ENCODE measurements at places on chromosomes 16 and 17.
A peak's percentile ranks its signal among the peaks of the same experiment; 100 is the strongest.

DNA sequence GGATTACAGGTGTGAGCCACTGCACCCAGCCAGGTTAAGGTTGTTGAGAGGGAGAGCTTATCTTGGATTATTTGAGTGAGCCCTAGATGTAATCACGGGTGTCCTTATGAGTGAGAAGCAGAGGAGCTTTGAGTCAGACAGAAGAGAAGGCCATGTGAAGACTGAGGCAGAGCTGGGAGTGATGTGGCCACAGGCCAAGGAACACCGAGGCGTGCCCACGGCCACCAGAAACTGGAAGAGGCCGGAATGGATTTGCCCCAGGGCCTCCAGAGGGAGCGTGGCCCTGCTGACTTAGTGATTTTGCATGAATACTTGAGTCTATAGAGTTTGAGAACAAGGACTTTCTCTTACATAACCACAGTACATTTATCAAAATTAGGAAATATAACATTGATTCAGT, 137.7 kb downstream of the RPTOR start:
- DNase-seq, result no peak

- DNase-seq, result no peak
Observed at GRCh38 chr16:51383909-51384308, 232.8 kb upstream of the SALL1 start.

- no peak for DNase-seq
Observed at GRCh38 chr17:83201206-83202001, 122.0 kb downstream of the METRNL start.

- DNase-seq, result no peak
Observed at GRCh38 chr16:1096169-1097082, at the start of gene C1QTNF8. C1QTNF8 (minus strand) TSS chr16:1096244; CDS start chr16:1094922, 1,322 bp downstream.

DNA sequence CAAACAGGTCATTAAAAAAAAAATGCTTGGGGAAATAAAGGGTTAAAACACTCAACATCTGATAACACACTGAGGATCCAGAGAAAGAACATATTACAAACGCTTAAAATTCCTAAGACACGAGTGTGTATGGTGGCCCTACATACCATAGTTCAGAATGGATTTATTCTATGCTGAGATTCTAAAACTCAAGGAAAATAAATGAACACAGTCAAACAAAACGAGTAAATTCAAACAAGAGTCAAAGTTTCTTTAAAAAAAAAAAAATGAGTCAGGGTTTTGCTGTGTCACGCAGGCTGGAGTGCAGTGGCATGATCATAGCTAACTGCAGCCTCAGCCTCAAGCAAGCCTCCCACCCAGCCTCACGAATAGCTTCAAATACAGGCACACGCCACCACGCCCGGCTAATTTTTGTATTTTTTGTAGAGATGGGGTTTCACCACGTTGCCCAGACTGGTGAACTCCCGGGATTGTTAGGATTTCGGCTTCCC, 17.4 kb downstream of the CRK start:
- no peak for DNase-seq

DNA sequence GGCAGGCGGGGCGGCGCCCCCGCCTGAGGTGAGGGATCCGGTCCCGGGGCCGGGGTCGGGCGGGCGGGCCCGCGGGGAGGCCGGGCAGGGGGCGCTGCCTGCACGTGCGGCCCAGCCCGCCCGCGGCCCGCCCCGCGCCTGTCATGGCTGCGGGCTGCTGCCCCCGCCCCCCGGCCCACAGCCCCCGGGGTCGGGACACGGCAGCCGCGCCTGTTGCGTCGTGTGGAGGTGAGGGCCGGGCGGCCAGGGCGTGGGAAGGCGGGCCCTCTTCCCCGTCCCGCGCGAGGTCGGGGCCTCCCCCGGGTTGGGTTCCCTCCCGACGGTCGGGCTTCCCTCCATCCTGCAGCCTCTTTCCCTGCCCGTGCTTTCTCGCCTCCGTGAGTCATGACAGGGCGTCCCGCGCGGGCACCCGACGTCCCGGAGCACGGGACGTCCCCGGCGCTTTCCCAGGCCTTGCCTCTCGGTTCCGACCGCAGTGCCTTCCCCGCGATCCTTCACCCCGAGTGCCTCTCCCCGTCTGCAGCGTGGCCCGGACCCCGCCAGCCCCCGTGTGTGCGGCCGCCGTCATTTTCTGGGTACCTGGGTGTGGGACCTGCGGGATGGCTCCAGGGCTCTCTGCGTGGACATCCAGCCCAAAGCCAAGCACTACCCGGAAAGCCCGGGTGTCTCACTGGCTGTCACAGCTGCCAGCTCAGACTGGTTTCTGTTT, 76.7 kb downstream of the CHD9 start:
- peak; percentile 66 for DNase-seq

DNA sequence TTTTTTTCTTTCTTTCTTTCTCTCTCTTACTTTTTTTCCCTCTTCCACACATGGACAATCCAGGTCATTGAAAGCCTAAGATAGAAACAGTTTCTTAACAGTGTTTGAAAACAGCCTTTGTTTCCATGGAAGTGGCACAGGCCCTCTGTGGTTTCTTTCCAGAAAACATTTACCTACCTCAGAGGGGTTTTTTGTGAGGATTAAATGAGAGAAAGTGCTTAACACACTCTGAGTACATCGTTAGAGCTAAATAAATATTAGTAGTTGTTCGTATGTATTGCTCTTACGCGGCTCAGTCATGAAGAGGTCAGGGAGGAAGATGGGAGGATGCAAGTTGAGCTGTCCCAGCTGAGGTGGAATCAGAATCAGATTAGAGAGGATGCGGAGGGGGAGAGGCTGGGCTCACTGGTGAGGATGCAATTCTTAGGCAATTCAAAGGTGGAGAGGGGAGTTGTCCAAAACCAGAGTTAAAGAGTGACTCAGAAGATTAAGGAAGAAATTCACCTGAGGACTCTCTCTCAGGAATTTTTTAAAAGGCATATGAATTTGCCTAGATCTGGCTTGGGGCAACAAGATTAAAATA, 345.4 kb downstream of the PMP22 start:
- no peak for DNase-seq

DNA sequence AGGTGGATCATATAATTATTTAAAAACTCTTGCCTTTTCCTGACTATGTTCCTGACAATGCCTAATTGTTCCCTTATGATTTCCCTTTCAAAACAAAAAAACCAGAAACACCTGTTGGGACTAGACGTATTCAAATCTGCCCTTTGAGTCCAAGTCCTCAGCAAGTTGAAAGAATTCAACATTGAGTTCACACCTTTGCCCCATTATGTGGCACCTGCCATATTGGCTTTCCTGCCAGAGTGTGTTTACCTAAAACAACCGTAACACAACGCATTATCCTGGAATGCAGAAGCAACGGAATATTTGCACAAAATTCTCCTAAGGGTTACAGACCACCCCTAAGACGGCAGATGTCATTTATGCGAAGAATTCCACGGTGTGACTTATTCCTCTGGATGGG, 105.9 kb downstream of the ZFHX3 start:
- no peak for DNase-seq

DNA sequence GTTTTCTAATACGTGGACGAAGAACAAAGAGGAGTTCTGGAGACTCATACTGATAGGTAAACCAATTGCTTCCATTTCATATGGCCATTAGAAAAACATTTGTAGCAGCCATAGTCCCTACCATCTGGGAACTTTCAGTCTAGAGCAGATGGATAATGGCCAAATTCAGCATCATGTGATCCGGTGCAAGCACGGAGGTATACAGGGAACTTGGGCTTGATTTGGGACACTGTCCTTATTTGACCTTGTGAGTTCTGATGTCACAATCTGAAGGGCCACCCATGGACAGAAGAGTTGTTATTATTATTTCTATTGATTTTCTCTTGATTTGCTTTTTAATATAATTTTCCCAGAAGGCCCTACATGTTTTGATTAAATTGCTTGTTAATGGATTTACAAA, 154.6 kb upstream of the ZNF267 start:
- no peak for DNase-seq

DNA sequence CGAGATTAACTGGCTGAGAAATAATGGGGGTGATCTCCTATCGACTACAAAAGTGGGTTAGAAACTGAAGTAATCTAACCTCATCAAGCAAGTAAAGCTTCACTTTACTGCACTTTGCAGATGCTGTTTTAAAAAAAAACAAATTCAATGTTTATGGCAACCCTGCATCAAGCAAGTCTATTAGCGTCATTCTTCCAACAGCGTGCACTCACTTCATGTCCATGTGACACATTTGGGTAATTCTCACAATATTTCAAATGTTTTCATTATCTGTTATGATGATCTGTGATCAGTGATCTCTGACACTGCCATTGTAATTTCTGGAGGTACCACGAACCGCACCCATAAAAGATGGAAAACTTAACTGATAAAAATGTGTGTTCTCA, 70.8 kb downstream of the KANSL1 start:
- no peak for DNase-seq

DNA sequence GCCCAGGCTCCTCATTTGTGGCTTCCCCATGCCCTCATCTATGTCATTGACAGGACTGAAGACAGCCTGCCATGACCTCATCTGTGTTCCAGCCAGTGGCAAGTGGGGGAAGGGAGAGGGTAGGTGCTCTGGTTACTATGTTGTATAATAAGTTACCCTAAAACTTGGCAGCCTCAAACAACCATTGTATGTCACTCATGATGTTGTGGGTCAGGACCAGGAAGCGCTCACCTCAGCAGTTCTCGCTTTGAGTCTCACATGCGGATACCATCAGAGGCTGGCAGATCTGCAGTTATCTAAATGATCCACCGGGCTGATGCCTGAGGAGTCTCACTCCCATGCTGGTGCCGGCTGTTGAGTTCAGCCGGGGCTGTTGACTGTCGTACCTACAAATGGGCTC, 89.0 kb upstream of the TMEM97 start:
- no peak for DNase-seq

DNA sequence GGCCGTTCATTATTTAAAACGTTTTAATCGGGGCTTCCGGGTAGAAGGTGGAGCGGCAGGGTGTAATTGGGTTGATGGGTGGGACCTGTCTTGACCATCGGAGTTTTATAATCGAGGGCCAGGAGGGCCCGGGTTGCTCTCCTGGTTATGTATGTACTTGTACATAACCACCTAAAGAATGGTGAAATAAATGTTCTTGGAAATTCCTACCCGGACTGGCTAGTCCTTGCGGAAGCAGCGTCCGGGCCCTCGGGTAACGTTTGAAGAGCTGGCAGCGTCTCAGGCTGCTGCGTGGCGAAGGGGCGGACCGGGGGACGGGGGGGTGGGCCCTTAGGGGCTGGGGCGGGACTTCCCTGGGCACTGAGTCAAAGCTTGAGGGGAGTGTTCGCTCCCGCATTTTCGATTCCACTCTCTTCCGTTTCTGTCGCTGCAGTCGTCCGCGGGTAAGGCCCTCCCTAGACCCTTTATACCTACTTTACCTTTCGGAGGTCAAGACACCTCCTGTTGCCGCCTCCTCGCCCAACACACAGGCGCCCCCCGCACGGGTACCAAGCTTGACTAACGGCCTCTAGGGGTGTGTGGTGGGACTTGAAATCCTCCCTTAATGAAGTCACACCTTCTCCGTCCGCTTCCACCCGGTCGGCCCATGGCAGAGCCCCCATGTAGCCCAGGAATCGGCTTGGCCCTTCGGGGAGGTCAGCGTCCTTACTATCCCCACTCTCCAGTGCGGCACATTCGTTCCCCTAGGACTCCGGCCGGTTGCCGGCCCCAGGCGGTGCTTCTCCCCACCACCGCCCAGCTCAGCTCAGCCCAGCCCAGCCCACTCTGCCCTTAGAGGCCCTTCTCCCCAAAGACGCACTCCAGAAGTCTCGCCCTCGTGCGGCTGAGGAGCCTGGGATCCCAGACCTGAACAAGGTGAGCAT, at the start of gene TMEM106A:
Gene TMEM106A (plus strand): TSS at position 396 of the 923 bp plus-strand sequence. CDS start 1,167 bp downstream, outside the sequence.
- DNase-seq, result peak; percentile 93

DNA sequence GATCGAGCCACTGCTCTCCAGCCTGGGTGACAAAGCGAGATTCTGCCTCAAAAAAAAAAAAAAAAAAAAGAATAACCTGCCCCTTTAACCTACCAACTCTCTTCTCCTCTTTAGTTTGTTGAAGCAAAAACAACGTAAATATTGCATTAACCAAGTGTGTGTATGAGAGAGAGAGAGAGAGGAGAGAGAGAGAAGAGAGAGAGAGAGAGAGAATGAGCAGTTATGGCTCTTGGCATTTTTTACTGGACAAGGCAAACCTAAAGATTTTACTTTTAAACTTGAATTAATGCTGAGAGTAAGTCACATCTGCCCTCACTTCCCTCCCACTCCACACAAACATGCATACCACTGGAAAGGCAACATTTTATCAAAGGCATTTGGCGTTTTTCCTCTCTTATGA, 3.0 kb upstream of the SLFN5 start:
- DNase-seq, result no peak

DNA sequence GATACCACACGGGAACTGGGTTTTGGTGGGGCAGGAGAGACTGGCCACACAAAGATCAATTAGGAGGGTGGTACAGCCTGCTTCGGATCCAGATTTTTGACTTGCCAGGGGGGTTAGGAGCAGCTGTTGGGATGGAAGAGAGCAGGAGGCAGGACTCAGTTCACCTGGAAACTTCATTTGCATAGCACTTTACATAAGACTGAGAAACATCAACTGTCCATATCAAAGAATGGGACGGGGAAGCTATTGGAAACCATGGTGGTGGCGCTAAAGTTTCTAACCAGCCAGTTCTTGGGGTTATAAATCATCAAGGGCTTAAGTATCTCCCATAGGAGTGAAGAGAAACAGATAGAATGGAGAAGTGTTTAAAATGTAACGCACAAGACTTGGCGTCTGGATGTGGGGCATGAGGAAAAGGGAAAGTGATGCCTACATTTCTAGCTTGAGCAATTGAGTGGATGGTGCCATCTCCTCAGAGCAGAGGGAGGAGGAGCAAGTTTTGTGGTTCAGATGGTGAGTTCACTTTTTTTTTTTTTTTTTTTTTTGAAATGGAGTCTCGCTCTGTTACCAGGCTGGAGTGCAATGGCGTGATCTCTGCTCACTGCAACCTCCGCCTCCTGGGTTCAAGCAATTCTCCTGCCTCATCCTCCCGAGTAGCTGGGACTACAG, 6.4 kb upstream of the SRCAP start:
- peak; percentile 53 for DNase-seq

- no peak for DNase-seq
Observed at GRCh38 chr16:29111421-29111820, 126.6 kb downstream of the LAT start.

- DNase-seq, result no peak
Observed at GRCh38 chr16:31754998-31755615, 118.5 kb upstream of the ZNF267 start.

DNA sequence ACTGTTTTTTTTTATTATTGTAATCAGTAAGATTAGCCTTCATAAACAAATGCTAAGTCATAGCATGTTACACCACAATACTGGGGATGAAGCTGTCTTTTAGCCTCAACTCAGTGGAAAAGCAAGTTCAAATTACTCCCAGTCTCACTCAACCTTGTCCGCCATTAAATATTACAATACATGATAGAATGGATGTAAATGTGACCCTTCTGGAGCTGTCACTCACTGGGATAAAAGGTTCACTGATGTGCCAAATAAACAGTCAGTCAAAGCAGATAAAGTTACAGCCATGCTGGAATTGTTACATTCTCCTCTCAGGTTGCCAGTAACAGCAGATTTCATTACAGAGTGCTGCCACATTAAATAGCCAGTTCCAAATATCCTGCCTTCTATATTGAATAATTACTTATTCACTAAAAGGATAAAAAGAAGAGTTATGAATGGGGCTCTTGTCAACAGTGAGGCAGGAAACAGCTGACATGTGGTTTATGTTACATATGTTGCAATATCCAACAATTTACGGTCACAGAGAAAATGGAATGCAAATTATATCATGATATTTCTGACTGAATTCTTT, 53.4 kb downstream of the BRIP1 start:
- peak; percentile 8 for DNase-seq

- DNase-seq, result peak; percentile 89
Observed at GRCh38 chr17:19302791-19303331, 59.7 kb downstream of the B9D1 start.

- no peak for DNase-seq
Observed at GRCh38 chr16:54685682-54686081, 245.0 kb upstream of the IRX5 start.

GRCh38 chr16:89048090-89048725, 45.4 kb upstream of the ACSF3 start:
- DNase-seq, result no peak

Data from suppressor macrophage (primary cell).